ENCODE measurements at places on chromosomes 3 and 15. TPM values are rescaled to one million over a fixed set of nuclear protein-coding genes. Genes with fewer than 3 reads are reported as not detected.

ISLR2 gene
- 0.58 TPM for total RNA-seq

DNA sequence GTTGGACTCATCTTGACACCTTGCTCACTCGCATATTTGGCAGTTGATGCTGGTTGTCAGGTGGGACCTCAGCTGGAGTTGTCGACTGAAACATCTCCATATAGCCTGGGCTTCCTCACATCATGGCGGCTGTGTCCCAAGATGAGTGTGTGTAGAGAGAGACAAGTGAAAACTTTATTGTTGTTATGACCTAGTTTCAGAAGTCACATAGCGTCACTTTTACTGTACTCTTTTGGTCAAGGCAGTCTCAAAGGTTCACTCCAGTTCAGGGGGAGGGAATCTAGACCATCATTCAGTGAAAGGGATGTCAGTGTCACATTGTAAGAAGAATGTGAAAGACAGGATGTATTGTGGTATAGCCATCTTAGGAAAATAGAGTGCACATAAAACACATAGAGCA, 214.2 kb downstream of the ITPR1 start:
- H3K27ac ChIP-seq = no peak overlapping the region
- no peak overlapping the region for H3K4me3 ChIP-seq
- H3K27me3 ChIP-seq = no peaks in the 10 kb centered on the region
- H3K36me3 ChIP-seq = no peaks in the 10 kb centered on the region

DNA sequence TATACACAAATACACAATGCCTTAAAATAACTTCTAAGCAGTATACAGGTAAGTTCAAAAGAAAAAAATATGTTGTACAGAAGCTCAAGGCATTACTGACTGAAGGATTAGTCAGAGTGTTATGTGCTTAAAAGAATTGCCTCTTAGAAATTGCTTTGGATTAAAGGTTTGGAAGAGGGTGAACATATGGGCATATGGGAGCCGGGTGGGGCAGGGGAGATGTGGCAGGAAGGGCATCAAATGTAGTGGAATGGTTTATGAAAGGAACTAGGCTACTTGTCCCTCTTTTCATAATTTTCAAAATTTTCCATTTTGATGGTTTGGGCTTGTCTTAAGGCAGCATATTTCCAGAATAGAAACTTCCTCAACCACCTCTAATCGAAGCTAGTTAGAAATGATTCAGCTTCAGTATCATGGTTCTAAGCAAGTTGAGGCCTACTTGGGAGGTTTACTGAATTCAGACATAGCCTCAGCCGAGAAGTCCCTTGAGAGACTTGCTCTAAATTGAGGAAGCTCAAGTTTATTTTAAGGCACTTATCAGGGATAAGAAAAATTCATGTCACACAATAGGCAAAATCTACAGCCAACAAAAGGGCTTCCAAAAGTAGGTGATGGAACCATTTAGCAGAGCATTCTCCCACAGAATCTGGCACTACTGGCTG, 10.1 kb upstream of the GOLGB1 start:
- no peaks in the 10 kb centered on the region for H3K4me1 ChIP-seq
- H3K27me3 ChIP-seq = no peaks in the 10 kb centered on the region
- no peak for DNase-seq
- no peaks in the 10 kb centered on the region for H3K36me3 ChIP-seq
- no peak overlapping the region for H3K27ac ChIP-seq

FOXL2NB gene
- 7.9 TPM for total RNA-seq

DNA sequence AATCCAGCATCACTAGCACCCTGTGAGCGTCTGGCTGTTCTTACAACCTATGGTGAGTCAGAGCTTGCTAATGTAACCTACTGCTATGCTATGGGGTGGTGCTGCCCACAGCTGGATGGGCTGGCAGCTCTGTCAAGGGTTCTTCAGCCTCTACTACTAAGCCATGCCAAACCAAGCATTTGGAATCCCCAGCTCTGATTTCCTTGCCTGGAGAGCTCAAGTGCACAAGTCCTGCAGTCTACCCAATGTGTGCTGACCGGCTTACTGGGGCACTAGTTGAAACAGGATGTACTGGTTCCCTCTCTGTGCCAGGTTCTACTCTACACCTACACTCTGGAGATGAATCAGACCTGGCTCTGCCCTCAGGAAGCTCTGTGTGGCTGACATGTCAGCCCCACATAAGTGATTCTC, 4.2 kb downstream of the TEX264 start:
- no peak overlapping the region for H3K4me3 ChIP-seq
- DNase-seq = no peak
- H3K27me3 ChIP-seq = no peaks in the 10 kb centered on the region
- H3K36me3 ChIP-seq = no peaks in the 10 kb centered on the region
- H3K27ac ChIP-seq = no peak overlapping the region

MORC1 gene
- not detected for total RNA-seq

DNA sequence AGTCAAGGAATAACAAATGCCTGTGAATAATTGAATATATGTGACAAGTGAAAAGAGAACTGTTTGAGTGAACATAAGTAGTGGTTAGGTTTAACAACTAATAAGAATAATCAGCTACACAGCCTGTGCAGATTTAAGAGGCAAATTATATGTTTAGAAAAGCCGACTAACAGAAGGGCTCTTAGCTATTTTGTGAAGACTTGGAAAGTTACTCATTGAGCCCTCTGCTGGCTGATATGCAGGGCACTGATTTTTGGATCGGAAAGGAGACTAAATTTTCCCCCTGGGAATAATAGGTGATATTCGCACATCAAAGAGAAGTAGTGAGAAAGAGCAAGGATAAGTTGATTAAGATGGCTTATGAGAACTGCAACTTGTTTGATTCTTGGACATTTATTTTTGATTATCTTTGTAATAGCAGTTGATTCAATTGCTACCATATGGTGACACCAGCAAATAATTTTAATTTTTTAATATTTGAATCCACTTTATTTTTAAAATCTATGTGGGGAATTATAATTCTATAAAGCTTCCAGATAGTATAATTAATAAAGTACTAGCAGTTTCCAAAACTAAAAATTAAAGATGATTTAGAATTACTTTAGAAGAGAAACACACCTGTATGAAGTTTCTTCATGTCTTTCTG, 156.2 kb downstream of the NLGN1 start:
- peaks cover 4% of the 10 kb centered on the region for H3K4me1 ChIP-seq
- H3K27ac ChIP-seq = no peak overlapping the region
- no peaks in the 10 kb centered on the region for H3K36me3 ChIP-seq
- DNase-seq = no peak
- no peaks in the 10 kb centered on the region for H3K27me3 ChIP-seq

DNA sequence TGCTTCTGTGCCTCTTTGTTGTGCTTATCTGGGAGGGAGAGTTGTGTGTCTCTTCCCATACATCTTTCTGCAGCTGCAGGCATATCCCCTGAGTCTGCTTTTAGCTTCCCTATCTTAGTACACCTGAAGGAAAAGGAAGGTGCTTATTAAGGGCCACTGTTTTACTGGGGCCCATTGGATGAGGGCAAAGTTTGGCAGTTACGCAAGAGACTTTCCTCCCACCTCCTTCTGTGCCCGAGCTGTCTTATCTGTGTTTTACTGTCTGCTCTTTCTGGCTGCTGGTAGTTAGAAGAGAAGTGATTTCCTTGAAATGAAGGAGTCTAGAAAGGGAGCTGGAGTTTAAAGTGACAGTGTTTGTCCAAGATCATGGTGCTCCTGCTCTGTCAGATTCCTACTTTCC, 66.5 kb downstream of the GABRG3 start:
- H3K36me3 ChIP-seq = no peaks in the 10 kb centered on the region
- H3K4me1 ChIP-seq = no peaks in the 10 kb centered on the region
- H3K4me3 ChIP-seq = no peak overlapping the region
- H3K27ac ChIP-seq = no peak overlapping the region

DNA sequence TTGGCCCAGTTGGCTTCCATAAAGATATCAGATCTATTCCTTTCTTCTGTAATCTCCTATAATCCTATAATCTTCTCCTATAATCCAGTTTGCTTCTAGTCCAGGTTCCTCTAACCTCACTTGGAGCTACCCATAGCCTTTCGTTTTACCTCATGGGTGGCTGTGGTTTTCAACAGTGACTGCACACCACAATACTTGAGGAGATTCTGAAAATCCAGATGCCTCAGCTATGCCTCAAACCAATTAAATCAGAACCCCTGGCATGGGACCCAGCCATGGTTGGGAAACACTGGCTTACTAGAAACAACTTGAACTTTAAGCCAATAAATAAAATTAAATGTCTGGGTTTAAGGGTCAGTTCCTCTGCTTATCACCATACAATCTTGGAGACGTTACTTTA, 86.1 kb upstream of the NTRK3 start:
- DNase-seq = no peak
- no peaks in the 10 kb centered on the region for H3K4me1 ChIP-seq
- no peak overlapping the region for H3K27ac ChIP-seq
- H3K36me3 ChIP-seq = no peaks in the 10 kb centered on the region
- no peak overlapping the region for H3K4me3 ChIP-seq

GRCh38 chr3:129046037-129046731, 14.4 kb upstream of the GP9 start:
- H3K36me3 ChIP-seq = no peaks in the 10 kb centered on the region
- no peaks in the 10 kb centered on the region for H3K4me1 ChIP-seq
- peak; percentile 82 for DNase-seq
- H3K27me3 ChIP-seq = no peaks in the 10 kb centered on the region

DNA sequence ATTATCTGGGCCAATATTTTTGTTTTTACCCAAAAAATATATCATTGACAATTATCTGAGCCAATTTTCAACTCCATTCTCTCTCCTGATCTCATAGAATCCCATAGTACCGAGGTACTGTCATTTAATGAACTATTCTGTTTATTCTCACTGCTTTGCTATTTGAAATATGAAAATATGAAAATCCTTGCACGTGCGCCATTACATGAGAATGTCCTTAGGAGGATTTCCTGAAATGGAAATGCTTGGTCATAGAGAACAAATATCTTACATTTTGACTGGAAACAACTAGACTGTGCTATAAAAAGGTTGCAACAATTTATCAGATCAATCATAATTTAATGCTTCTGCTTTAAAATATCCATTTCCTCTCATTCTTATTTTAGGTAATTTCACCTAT, 18.3 kb downstream of the FRMD4B start:
- no peak overlapping the region for H3K27ac ChIP-seq
- DNase-seq = no peak
- no peaks in the 10 kb centered on the region for H3K4me1 ChIP-seq
- no peaks in the 10 kb centered on the region for H3K27me3 ChIP-seq
- H3K4me3 ChIP-seq = no peak overlapping the region

DNA sequence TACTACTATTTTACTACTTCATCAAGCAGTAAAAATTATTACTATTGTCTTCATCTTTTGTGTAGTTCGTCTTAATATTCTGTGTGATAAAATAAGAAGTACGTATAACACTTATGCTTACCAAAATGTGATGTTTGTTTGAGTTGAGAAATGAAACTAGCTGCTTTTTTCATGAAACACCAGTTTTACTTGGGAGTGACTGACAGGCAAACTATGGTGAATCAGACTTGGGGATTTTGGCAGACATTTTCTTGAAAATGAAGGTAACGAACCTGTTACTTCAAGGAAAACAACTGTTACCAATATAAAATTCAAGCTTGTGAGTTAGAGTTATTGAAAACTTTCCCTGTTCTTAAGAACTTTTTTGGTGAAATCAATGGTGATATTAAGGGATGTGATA, 10.3 kb downstream of the U2SURP start:
- no peak for DNase-seq
- no peak overlapping the region for H3K27ac ChIP-seq
- peaks cover 8% of the 10 kb centered on the region for H3K36me3 ChIP-seq
- no peaks in the 10 kb centered on the region for H3K4me1 ChIP-seq

SOX14 gene
- 0.21 TPM for total RNA-seq

DNA sequence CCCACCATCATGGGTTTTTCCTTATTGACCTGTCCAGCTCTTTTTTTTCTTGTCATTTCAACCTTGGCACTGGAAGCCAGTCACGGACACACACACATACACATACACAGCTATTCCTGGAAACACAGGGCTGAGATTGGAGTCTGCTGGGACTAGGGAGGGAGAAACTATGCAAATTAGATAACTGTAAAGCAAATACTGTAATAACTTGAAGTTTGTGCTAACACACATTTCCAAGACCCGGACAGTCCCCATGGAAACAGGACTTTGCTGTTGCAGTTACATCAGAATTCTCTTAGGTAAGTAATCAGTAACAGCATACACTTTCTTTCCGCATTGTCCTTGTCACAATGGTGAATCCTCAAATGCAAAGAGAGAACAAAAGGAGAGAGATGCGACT, 304.4 kb downstream of the KBTBD8 start:
- peaks cover 6% of the 10 kb centered on the region for H3K4me1 ChIP-seq
- H3K36me3 ChIP-seq = no peaks in the 10 kb centered on the region
- no peaks in the 10 kb centered on the region for H3K27me3 ChIP-seq
- H3K4me3 ChIP-seq = no peak overlapping the region
- no peak overlapping the region for H3K27ac ChIP-seq

DNA sequence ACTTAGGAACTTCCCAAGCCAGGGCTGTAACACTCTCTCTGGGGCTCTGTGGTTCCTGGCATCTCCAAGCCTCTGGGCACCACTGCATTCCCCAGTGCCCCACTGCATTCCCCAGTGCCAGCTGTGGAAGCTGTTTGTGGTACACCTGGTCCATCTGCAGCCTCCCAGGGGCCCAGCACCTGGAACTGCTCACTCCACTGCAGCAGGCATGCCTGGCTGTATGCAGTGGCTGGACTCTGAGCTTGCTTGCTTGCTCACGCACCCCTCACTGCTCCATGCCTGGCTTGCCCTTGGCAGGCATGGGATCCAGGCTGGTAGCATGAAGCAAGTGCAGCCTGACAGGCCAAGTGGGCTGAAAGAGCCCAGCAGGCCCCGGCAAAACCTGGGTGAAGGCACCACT, 512.1 kb downstream of the SQOR start:
- no peaks in the 10 kb centered on the region for H3K36me3 ChIP-seq
- no peak for DNase-seq
- H3K27me3 ChIP-seq = no peaks in the 10 kb centered on the region
- H3K27ac ChIP-seq = no peak overlapping the region

GRCh38 chr15:41780266-41780665, 6.0 kb downstream of the MAPKBP1 start:
- no peaks in the 10 kb centered on the region for H3K36me3 ChIP-seq
- no peaks in the 10 kb centered on the region for H3K27me3 ChIP-seq
- no peak for DNase-seq
- no peak overlapping the region for H3K4me3 ChIP-seq
- no peak overlapping the region for H3K27ac ChIP-seq

GRCh38 chr3:140497331-140497730, 180.5 kb upstream of the TRIM42 start:
- no peaks in the 10 kb centered on the region for H3K36me3 ChIP-seq
- no peak for DNase-seq
- no peaks in the 10 kb centered on the region for H3K27me3 ChIP-seq

GRCh38 chr3:55333046-55333445, 154.1 kb downstream of the WNT5A start:
- no peaks in the 10 kb centered on the region for H3K27me3 ChIP-seq
- no peaks in the 10 kb centered on the region for H3K36me3 ChIP-seq
- no peak for DNase-seq
- no peak overlapping the region for H3K27ac ChIP-seq

- no peaks in the 10 kb centered on the region for H3K27me3 ChIP-seq
- no peaks in the 10 kb centered on the region for H3K4me1 ChIP-seq
- H3K4me3 ChIP-seq = no peak overlapping the region
- no peak for DNase-seq
Measured at GRCh38 chr3:65433480-65433879, 605.2 kb downstream of the MAGI1 start.

All from H1 (cell line).